IMR-90 (cell line): ENCODE measurements at places on chromosomes 1 and 21. TPM values are rescaled to one million over a fixed set of nuclear protein-coding genes. Genes with fewer than 3 reads are reported as not detected.

The TMEM200B gene
- polyA plus RNA-seq: 4.6 and 6.2 TPM in 2 replicates

The HTR6 gene
- polyA plus RNA-seq: not detected in 2 replicates

The BMP8B gene
- 0.03 TPM in 1 of 2 replicates, not detected in the other for polyA plus RNA-seq

The NR1I3 gene
- polyA plus RNA-seq: not detected in 2 replicates

The NBPF20 gene
- polyA plus RNA-seq: 2.2 and 2.6 TPM in 2 replicates
